ENCODE measurements at places on chromosomes 2 and 18.

DNA sequence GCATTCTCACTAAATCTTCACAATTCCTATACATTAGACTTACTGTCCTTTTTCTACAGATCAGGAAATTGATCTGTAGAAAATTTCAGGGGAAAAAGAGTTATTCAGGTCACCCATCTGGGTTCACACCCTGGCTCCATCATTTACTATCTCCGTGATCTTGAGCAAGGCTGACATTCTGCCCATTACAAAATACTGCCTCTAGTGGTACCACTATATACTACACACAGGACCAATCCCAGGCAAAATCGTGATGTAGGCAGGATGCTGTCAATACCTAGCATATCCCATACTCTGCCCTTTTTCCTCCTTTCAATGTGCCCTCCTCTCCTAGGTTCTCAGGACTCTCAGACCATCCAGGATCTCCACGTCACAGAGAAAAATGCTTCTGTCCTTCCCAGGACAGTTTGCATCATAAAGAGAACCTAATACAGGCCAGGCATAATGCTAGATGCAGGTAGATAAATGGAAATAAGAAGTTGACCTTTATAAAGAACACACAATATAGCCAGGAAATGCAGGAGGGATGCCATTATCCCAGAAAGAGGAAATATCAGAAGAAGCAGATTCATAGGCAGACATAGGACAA lies 101.9 kb downstream of the CDH20 start:
- peak; percentile 2 for DNase-seq

DNA sequence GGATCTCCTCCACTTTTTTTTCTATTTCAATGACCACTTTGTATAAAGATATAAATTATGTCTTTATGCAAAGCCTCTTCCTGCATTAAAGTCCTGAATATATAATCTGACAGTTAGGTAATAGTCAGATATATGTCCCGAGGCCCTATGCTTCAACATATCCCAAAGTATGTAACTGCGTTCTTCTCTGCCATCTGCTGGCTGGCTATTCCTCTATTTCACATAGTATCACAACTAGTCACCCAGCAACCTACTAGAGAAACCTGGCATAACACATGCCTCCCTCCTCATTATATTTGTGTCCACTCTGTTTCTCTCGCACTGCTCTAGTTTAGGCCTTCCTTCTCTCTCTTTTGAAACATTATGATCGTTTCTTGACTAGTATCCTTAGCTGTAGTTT lies 640.8 kb downstream of the DPP10 start:
- DNase-seq = no peak

GRCh38 chr2:214379227-214379626 lies 31.6 kb upstream of the VWC2L start:
- peak; percentile 45 for DNase-seq

- DNase-seq = no peak
These were observed 298.6 kb downstream of the SUCLG1 start for GRCh38 chr2:84160453-84160852.

DNA sequence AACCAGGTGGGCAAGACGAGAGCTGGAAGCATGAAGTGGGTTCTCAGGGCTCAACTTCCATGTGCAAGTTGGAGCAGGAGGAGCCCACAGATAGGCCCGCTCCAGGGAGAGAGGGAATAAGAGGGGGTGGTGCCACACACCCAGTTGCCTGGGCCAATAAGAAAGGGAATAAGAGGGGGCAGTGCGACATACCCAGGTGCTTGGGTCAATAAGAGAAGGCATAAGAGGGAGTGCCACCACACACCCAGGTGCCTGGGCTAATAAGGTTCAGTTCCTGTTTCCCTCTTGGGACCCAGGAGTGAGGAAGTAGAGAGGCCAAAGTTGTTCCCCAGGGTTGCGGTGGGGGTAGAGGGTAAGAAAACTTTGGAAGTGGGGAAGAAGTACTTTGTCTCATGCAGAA lies 127.5 kb downstream of the LAMA3 start:
- DNase-seq = no peak

- no peak for DNase-seq
These were observed 62.3 kb upstream of the MGAT4A start for GRCh38 chr2:98793275-98793674.

DNA sequence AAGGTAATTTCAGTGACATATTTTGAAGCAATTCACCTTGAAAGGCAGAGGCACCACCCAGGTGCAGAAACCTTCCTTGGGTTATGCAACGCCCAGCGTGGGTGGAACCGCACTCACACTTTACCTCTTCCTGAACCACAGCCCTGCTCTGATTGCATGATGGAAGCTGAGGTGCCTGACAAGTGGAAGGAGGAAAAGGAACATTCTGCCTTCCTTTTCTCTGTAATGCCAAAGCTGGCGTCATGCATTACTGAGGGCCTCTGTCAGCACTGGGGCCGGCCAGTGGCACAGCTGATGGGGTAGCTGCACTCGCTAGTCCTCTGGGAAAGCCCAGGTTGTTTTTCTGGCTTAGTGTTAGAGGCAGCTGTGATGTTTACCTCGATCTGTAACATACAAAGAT lies 266.5 kb downstream of the NEDD4L start:
- no peak for DNase-seq

- DNase-seq = no peak
These were observed 707.0 kb upstream of the ZEB2 start for GRCh38 chr2:145226901-145227300.
